ENCODE measurements at places on chromosomes 3 and 15.

GRCh38 chr15:90667073-90667754, 49.9 kb upstream of the BLM start:
- no peak for DNase-seq

- DNase-seq, result no peak
Measured at GRCh38 chr3:172644258-172644657, 66.6 kb downstream of the NCEH1 start.

DNA sequence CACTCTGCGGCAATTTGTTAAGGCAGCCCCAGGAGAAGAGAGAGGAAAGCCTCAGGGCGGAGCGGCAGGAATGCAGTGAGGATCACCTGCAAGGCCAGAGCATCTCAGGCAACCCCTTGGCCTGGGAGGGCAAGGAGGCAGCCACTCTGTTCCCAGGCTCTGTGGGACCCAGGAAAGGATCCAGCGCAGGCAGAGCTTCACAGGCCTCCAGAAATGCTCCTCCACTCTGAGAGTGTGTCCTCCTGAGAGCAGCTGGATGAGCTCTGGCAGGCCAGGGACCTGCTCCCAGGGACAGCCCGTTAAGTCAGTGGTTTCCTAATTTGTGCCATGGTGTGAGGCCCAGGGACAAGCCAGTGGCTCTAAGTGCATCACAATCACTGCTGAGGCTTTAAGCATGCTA, 35.2 kb downstream of the RAB6B start:
- no peak for DNase-seq

GRCh38 chr3:160830796-160831195, 74.8 kb downstream of the PPM1L start:
- DNase-seq, result no peak

GRCh38 chr15:85691350-85692240, 103.1 kb downstream of the KLHL25 start:
- no peak for DNase-seq

GRCh38 chr3:35305406-35305805, 333.9 kb upstream of the ARPP21 start:
- no peak for DNase-seq

Measured in NCI-H524 (cell line).